ENCODE measurements at places on chromosomes 1 and 21.

DNA sequence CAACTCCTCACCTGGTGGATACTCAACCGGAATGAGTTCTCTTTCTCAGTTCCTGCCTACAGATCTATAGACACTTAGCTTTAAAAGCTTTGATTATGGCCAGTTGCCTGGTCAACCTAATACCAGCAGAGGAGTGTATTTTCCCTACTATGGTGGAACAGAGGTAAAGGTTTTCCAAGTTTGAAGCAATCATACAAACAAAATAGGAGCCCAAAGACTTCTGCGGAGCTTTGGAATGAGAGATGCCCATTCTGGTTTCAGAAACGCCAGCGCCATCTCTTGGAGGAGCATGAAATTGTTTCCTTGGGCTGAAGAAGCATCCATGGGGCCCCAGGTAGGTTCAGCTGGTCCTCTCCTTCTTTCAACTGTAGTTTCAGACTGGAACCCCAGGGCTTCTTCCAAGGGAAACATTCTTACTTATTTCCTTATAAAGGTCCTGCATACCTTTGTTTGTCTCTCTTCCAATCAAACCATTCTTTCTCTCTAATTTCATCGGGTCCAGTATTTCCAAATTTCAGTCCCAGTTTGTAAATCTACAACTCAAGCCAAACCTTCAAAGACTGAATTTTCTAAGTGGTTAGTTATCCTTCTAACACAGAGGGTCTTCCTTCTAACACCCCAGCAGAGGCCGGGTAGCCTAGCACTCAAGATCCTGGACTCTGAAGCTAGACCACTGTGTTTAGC lies 95.9 kb downstream of the KCNJ15 start:
- ATAC-seq, result no peak

GRCh38 chr1:26771285-26771642 lies 16.5 kb upstream of the PIGV start:
- peak; percentile 21 for ATAC-seq

DNA sequence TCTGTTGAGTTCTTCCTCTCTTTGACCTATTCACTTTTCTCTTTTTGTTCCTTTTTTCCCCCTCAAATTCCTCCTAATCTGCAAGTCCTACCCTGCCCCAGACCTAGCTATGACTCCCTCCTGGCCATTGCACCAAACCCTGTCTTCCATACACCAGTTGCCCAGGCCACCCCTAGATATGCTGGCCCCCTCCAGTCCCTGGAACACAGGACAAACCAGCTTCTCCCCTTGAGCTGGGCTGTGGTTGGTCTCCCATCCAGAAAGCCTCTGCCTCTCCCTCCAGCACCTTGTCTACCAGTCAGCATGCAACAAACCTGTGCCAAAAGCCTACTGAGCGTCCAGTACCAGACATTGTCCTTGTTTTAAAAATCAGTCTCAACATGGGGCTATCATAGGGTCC lies 59.4 kb downstream of the ELK4 start:
- ATAC-seq, result no peak

GRCh38 chr1:3992103-3992556 lies 92.1 kb upstream of the C1orf174 start:
- ATAC-seq, result no peak

- ATAC-seq, result no peak
Measured at GRCh38 chr1:81032973-81033425, 767.7 kb upstream of the ADGRL2 start.

GRCh38 chr1:246609632-246610031 lies 43.4 kb downstream of the CNST start:
- no peak for ATAC-seq

Measured in activated CD4-positive, CD25-positive, alpha-beta regulatory T cell treated with anti-CD3 and anti-CD28 coated beads, Interleukin-2, amount 50 U/mL, for 24 hours (primary cell).